ENCODE measurements at places on chromosomes 11 and 22.

- DNase-seq = no peak
Measured at GRCh38 chr11:93487032-93487483, 56.1 kb downstream of the SMCO4 start.

GRCh38 chr11:61996933-61997332, 29.5 kb upstream of the FTH1 start:
- no peak for DNase-seq

DNA sequence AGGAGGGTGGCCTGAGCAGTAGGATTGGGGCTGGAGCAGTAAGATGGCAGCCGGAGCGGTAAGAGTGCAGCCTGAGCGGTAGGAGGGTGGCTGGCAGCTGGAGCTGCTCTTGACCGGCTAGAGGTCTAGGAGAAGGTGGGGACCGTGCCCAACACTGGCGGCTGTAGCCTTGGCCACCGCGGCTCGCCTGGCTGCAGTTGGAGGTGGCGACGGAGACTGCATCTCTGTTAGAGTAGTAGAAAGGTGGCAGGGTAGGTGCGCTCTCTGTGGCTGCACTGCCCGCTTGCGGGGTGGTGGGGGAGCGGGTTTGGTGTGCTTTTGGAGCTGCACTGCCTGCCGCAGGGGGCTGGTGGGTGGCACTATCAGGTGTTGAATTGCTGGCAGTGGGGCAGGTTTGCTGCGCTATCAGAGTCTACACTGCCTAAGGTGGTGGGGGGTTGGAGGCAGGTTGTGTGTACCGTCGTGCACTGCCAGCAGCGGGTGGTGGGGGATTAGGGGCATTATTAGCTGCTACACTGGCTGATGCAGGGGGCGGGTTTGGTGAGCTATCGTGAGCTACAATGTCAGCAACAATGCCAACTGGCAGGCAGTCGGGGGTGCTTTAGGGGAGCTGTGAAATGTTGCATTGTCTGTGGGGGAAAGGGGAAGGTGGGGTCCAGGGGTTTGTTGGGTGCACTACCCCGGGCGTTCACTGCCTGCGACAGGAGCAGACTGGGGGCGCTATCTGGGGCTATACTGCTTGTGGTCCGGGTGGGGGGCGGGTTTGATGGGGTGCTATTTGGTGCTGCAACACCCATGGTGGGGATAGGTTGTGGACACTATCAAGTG, 4461.3 kb upstream of the OR11H1 start:
- no peak for DNase-seq

- DNase-seq = no peak
Measured at GRCh38 chr22:24827296-24827695, 21.3 kb downstream of the SGSM1 start.

DNA sequence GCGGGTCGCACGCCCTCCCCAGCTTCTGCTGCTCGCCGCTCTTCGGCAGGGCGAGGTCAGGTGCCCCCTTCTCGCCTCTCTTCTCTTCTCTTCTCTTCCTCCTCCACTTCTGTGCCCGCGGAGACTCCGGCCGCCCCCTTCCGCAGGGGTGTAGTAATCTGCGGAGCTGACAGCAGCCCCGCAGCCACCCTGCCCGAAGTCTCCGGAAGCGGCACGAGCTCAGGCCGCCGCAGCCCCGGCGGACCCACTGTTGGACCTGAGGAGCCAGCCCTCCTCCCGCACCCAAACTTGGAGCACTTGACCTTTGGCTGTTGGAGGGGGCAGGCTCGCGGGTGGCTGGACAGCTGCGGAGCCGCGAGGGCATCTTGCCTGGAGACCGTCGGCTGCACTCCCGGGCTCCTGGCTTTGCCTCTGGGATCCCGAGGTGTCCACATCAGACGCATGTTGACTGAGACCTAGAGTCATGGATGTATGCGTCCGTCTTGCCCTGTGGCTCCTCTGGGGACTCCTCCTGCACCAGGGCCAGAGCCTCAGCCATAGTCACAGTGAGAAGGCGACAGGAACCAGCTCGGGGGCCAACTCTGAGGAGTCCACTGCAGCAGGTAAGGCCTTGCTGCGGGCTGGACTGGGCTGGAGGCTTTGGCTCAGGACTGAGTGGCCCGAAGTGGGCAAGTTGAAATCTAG, 486 bp downstream of the STIM1 start:
- peak; percentile 42 for DNase-seq

- DNase-seq = no peak
Measured at GRCh38 chr22:19721330-19722177, 1.8 kb upstream of the GP1BB start.

GRCh38 chr11:35250621-35251020, 111.7 kb downstream of the CD44 start:
- DNase-seq = no peak

DNA sequence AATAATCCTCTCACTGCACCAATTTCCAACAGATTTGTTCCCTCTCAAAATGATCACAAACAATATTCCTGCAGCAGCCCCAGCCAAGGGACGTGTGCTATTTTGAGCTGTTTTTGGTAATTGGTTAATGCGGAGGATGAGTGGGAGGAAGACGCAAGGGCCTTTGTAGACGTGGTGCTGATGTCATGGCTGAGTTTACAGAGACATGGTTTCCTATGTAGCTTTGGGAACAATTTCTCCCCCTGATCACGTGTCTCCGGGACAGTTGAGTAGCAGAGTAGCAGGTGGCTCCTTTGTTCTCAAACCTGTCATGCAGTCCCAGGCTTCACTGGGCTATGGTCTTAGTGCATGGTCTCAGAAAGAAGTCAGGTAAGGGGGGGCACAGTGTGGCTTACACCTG, 183.2 kb upstream of the NECTIN1 start:
- DNase-seq = no peak

DNA sequence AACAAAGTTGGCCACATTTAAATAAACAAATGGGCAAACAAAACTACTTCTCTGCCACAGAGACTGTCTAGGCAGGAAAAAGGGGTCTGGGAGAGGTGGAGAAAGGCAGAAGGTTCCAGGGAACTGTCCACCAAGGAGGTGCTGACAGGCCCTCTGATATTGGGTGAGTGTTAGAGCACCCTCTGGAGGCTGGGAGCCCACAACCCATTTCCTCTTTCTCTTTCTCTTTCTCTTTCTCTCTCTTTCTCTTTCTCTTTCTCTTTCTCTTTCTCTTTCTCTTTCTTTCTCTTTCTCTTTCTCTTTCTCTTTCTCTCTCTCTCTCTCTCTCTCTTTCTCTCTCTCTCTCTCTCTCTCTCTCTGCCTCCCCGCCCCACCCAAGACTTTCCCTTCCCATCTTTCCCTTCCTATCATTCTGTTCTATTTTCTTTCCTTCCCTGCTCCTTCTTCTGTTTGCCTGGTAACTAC, 912.8 kb downstream of the DLG2 start:
- DNase-seq = peak; percentile 6

- no peak for DNase-seq
Measured at GRCh38 chr11:95562196-95562921, 227.2 kb downstream of the FAM76B start.

GRCh38 chr22:22406445-22407027, 102.0 kb downstream of the ZNF280B start:
- no peak for DNase-seq

DNA sequence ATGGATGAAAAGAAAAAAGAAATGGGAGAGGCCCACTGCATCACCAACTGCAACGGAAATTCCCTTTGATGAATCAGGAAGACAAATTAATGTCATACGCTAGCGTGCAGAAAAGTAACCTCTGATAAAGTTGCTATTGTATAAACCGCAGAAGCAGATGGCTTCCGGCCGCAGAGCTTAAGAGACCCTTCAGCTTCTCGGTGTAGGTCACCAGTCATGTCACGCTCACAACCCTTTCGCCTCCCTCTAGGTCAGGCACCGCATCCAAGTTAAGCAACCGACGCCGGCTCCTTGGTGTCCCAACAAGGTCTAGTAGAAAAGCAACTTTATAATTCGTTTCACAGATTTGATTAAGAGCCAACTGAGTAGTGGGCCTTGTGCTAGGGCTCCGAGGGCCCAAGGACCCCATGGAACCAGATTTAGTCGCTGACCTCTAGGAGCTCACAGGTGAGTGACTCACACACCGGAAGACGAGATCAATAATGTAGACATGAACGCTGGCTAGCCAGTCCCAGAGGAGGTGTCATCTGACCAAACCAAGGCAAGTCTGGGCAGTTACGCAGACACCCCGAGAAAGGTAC, 1.2 kb upstream of the ZFP91 start:
- DNase-seq = peak; percentile 71

DNA sequence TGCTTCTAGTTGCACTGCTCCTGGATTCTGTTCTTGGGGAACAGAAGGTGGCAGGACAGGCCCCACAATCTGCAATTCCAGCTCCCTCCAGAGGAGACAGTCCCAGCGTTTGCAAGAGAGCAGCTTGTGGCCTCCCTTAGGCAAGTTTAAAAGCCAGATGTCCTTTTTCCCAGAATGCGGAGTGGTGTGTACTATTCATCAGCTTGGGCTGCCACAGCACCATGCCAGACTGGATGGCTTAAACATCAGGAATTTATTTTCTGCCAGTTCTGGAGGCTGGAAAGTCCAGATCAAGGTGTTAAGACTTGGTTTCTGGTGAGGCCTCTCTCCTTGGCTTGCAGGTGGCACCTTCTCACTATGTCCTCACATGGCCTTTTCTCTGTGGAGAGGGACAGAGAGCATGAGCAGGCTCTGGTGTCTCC, 11.7 kb downstream of the MIAT start:
- no peak for DNase-seq

DNA sequence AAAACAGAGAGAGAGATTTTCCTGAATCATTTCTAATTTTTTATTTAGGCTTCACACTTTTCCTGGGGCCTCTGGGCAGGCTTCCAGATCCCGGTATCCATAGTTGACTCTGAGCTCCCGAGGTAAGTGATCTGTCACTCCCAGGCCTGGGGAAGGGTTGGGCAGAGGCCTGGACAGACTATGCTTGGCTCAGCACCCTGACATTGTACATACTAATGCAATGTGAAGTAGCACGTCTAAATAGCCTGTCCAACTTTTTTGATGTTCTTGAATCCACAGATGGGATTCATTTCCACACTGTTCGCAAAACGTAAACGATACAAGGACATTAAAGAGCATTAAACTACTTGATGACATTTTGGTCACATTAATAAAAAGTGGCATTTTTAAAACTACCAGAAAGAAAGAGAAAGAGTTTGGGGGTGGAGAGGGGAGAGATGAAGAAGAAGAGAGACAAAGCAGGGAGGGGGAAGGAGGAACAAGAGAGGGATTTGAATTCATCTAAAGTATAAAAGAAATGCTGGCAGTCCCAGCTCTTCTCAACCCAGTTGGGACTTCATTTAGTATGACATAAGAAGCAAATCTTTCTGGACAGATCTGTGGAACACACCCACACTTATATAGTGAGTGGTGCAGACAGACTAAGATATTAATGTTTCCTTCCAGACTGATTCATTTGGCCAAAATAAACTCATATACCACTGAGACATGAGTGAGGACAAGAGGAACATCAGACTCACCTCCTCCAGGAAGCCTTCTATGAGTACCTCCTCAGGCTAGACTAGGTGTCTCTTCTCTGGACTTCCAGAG, 514.2 kb downstream of the SOX6 start:
- DNase-seq = no peak

GRCh38 chr11:18618342-18619025, 15.7 kb downstream of the SPTY2D1 start:
- no peak for DNase-seq

DNA sequence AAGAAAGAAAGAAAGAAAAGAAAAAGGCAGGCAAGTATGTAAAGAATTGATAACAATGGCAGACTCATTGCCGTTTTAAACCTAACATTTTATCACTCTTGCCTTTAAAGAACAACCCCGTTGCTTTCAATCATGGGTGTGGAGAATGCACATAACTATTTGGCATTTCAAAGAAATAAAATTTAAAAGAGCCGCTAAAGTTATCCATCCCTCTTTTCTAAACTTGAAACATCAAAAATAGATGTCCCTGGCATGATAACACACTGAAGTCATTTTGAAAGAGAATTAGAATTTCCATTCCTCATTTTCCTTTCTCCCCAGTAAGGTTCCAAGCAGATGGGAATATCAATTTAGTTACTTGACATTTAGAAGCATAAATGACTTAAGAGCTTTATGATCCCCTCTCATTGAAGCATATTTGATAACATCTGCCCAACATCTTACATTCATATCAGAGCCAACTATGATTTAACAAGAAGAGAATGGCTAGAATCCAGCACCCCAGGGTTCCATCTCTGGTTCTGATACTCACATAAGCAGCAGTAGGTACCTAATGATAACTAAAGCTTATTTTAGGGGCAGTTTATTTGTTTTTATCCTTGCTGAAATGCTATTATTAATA, 529.6 kb upstream of the LRRC4C start:
- DNase-seq = no peak

- no peak for DNase-seq
Measured at GRCh38 chr11:114297806-114298709, 1.9 kb downstream of the NNMT start.

DNA sequence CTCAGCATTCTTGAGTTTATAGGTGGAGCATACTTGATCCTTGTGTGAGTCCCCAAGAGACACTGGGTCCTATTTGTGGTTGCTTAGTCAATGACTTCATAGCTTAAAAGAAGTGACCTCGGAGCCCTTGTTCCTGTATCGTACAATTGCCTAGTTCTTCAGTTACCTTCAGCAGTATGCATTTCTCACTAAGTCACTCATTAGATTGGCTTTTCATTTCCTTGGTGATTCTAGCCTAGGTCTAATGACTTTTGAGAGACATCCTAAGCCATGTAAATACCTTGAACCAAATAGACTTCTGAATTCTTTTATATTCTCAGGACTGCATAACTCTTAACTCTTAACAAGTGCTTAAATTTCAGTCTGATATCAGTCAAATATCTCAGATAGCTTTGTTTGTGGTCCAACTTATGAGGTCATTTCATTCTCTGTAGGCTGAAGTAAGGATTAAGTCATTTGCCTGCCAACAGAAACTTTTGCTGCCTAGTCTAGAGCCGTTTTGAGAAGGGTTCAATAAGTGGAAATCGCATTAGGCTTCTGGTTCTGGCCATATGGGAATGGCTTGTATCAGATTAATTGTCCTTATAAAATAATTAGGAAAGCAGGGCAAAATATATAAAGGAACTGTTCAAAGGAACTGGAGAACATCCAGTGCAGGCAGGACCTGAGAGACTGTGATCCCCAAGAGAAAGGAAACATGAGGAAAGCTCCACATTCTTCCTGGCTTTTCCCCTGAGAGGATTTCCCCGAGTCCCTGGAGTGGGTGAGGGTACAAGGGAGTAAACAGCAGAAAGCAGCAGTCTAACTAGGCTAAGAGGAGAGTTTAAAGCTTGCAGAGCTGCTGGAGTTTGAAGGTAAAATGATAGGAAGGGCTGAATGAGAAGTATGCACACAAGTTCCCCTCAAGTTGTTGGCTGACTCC, 39.9 kb downstream of the TRAF6 start:
- DNase-seq = no peak

GRCh38 chr11:70568035-70568813, 169.9 kb downstream of the CTTN start:
- no peak for DNase-seq

DNA sequence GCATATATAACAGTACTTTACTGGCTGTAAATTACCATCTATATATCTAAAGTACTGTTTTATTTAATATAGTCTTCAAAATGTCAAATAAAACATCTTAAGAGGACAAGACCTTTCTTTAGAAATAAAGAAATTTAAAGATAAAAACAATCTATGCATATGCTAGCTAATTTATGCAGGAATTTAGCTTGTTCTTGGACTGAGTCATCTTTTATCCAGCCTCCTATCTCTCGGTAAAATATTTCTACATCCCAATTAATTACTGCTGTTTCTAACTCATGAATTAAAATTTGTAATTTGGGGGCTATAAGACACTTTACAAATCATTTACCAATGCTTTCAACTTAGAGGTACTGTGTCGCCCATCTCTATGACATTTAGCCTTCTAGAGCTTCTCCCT, 72.8 kb upstream of the DDI1 start:
- no peak for DNase-seq

- DNase-seq = no peak
Measured at GRCh38 chr11:1776944-1777715, 13.4 kb upstream of the CTSD start.

- no peak for DNase-seq
Measured at GRCh38 chr11:128955636-128956035, 13.0 kb upstream of the TP53AIP1 start.

Data from T-cell (primary cell).